ENCODE measurements at places on chromosomes 4 and X.

DNA sequence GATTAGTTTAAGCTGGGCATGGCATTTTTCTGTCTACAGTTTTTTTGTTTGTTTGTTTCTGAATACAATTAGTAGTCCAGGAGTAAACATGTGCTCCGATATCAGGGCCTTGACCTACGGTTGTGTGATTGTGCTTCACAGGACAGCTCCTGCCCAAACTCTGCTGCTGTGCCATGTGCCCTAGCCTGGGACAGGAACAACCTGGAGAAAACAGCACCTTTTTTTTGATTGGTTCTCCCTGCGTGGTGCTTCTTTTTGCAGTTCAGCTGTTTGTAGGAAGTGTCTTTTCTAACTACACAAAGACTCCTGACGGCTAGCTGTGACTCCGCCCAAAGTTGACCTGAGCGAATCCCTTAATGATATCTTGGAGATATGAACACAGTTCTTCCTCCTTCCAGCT is 158.8 kb downstream of the ATP10D start:
- DNase-seq = no peak

DNA sequence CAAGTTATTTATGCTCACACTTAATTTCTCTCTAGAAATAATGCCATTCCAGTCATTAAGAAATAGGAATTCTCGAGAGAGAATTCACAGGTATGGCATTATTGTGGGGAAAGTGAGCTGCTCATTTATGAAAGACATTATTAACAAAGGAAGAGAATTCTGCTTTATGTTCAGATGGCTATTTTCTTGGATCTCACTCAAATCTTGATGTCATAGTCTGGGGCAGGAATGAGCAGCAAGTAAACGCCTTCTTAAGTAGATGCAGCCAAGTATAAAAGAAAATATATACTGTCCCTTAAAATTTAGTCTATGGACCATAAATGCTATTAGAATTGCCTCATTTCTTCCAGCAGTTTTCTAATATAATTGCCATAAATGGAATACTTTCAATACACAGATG is 58.2 kb upstream of the FBXW7 start:
- no peak for DNase-seq

GRCh38 chr4:38930204-38930603 is 62.6 kb downstream of the FAM114A1 start:
- no peak for DNase-seq

GRCh38 chrX:119677654-119677981 is 15.3 kb downstream of the SEPTIN6 start:
- no peak for DNase-seq

GRCh38 chr4:144748814-144749555 is 103.0 kb downstream of the HHIP start:
- no peak for DNase-seq

- no peak for DNase-seq
These were observed 33.8 kb upstream of the FGFBP2 start for GRCh38 chr4:15996773-15997172.

DNA sequence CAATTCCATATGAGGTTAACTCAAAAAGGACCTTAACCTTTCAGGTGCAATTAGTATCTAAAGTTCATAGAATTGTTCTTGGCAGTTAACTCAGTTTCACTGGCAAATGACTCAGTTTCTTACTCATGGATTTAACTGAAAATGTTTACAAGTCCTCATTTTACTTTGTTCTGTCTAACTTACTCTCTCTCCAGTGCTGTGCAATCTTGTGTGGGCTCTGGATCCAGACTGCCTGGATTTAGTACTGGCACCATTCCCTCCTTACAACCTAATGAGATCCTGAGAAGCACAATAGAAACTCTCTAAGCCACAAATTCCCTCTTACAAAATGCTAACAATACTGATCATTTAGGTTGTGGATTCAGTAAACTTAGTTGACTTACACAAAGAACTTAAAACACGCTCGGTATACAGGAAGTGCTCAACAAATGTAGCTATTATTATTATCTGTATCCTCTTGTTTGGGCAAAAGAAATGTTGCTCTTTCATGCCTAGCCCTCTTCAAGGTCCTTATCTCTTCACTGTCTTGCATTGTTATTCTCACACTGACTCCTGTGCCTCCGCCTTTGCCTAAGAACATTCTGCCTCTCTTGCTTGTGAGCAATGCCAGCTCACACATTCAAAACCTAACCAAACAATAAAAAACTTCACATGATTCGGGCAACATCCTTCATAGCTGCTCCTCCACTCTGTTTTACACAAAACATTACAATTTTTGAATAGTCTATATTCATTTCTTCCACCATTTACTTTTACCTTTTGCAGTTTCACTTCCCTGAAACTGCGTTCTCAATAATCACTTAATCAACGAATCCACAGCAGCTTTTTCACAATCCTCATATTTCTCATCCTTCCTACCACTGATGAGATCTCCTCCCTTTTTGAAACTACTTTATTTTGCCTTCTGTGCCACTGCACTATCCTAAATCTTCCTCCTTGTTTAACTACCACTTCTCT is 91.8 kb downstream of the PDE5A start:
- no peak for DNase-seq

- DNase-seq = no peak
These were observed 493.8 kb upstream of the ZFP42 start for GRCh38 chr4:187501731-187502130.

DNA sequence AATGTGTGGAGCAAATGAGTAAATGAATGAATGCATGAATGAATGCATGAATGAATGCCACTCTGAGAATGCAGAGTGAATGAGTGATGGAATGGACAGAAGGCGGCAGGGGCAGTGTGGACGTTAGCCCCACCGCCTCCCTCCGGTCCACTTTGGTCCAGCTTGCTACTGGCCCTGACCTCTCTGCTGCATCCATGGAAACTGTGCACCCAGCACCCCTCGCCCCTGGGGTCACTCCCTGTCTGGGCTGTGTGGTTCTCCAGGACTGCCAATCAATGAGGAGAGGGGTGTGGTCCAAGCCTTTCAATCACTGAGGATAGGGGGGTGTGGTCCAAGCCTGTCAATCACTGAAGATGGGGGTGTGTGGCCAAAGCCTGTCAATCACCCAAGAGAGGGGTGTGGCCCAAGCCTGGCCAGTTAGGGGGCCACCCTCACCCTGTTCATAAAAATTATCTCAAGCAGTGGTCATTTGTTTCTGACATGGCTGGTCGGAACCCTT is 39.2 kb upstream of the ASMTL start:
- no peak for DNase-seq

DNA sequence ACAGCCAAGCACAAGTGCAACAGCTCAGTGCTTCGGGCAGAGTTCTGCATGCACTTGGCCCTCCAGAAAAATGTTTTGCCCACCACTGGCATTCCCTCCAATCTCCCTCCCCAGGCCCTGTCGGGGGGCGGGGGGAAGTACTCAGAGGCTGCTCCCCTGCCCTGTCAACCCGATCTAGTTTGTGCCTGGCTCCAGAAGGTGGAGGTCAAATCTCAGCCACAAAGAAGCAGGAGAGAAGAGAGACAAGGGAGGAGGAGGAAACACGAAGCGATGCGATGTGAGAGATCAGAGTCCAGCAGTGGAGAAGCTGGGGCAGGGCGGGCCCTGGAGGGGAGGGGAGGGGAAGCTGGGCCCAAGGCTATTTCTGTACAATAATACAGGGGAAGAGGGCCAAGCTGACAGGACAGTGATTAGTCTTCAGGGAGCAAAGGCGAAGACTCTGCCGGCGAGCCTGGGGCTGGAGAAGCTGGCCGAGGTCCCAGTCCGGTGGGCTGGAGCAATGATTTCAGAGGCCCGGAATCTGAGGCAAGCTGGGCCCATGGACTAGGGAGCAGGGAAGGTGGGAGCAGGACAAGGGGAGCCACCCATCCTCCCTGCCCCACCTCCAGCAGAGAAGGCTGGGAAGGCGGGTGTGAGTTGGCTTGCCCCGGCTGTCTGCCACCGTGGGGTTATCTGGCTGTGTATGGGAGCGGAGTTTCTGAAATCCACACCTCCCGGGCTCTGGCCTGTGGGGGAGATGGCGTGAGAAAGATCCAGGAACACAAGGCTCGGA is 167.1 kb downstream of the EFNB1 start:
- no peak for DNase-seq

GRCh38 chrX:19864736-19865135 is 22.7 kb downstream of the SH3KBP1 start:
- DNase-seq = no peak

DNA sequence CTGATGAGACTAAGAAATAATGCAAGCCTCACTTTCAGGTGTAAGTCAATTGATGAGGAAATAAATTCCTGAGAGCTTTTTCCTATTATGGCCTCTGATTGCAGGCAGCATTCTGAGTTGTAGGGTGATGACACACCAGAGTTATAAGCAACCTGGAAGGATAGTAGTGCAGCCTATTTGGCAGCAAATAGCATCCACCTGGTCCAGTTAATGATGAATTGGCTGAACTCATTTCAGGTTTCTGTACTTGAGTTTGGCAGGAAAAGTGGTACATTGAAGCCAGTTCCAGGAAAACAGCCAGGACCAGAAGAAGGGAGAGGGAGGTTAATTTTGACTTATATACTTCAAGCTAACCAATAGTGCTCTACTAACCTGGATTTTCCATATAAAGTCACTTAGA is 316.8 kb downstream of the NAF1 start:
- DNase-seq = no peak

DNA sequence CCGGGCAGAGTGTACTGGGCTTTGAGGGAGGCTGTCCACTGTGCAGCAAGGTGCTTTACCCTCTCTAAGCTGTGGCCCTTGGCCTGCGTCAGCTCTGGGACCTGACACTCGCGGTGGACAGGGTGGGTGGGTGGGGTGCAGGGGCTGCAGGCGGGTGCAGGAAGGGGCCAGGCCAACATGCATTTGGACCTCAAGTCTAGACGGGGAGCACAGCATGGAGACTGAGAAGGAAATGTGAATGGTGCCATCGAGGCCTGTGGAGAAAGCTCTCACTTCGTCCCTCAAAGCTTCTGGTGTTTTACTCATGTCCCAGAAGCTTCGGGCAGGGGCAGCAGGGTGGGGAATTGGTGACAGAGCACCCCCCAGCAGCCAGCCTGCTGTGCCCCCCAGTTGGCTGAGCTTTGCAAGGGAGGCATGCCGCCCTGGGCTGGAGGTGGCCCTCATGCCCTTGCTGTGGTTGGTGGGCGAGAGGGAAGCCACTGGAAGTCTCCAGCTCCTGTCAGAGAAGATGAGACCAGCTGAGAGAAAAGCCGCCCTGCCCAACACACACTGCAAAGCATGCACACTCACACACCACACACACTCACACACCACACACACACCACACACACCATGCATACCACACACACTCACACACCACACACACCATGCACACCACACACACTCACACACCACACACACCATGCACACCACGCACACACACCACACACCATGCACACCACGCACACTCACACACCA is 12.3 kb downstream of the PNMA6E start:
- DNase-seq = no peak

- no peak for DNase-seq
These were observed 212.0 kb upstream of the AFF2 start for GRCh38 chrX:148288451-148288850.

- DNase-seq = no peak
These were observed 55.4 kb downstream of the DDX3X start for GRCh38 chrX:41389311-41389888.

- no peak for DNase-seq
These were observed 4.0 kb downstream of the PRPS1 start for GRCh38 chrX:107632346-107632745.

- DNase-seq = no peak
These were observed 11.5 kb downstream of the STK26 start for GRCh38 chrX:132034648-132035047.

- DNase-seq = no peak
These were observed 90.5 kb downstream of the FBXO8 start for GRCh38 chr4:174192943-174193342.

DNA sequence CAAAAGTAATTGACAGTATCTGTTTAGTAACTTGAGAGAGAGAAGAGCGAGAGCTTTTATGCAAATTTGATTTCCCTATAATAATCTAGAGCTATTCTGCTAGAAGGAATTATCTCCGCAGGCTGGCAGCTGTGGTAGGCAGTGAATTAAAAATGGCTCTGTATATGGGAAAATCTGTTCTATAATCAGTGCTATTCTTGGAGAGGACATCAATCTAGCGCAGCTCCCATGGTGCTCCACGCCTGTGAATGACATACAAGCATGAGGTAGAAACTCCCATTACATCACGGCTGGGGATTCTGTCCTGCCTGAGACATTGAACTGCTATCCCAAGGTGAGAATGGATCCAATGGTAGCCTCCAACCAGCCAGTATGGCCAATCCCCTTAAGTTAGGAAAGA is 179.0 kb downstream of the DHX15 start:
- DNase-seq = no peak

- no peak for DNase-seq
These were observed 3.9 kb downstream of the RNF128 start for GRCh38 chrX:106730401-106730800.

- no peak for DNase-seq
These were observed 30.2 kb downstream of the BEND4 start for GRCh38 chr4:42122237-42122636.

DNA sequence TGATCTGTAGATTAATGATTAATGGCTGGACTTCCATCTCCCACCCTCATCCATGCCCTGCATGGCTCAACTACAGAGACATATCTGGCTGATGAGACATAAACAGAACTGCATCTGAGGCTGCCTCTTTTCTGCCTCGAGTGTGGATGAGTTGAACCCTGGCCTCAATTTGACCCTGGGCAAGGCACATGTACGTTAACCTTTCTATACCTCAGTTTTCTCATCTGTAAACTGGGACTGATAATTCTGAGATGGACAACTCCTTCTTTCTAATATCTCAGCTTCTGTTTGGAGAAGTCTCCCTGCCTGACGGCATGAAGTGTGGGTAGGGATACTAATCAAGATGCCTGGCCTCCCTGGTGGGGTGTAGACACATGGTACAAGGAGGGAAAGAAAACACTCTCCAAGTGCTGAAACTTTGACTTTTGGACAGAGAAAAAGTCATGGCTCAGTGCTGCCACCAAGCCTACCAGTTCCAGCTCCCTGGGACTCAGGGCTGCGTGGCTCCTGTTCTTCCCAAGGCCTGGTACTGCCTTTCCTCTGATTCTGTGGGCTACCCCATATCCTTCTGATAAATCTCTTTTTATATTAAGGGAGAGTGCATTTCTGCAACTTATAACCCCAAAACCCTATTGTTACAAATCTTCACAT is 64.4 kb downstream of the HAUS3 start:
- no peak for DNase-seq

DNA sequence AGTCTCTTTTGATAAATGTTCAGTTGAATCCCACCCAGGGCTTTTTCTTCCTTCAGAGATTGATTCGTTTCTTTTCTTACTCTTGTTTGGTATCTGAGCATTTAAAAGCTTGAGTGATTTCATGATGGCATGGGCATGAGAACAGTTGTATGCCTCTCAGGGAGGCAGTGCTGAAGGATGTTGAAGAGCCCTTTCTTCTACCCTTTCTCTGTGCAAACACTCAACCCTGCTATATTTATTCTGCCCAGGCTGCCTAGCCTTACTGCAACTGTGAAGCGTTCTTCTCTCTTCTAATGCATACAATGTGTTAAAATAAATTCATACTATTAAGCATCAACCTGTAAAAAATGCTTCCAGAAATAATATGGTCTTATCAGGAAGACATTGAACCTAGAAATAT is 367.6 kb upstream of the LCORL start:
- no peak for DNase-seq
